ENCODE measurements at places on chromosomes 4 and X.

DNA sequence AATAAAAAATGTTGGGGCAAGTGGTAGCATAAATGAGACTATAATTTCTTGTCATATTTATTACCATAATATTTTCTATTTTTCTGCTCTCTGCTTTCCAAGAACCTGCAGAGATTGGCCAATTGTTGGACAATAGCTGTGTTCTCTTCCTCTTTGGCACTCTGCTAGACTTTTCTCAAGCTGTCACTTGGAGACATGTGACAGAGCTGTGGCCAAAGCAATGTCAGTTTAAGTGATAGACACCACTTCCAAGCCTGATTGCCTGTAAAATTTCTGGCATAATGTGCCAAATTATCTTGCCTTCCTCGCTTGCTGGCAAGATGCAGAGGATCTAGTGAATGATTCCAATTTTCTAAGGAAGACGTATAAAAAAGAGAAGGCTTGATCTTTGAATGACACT lies 162.2 kb upstream of the NDST4 start:
- DNase-seq: no peak

- no peak for DNase-seq
Measured at GRCh38 chr4:153126137-153126536, 78.1 kb upstream of the TRIM2 start.

- DNase-seq: no peak
Measured at GRCh38 chrX:120768254-120768653, 107.4 kb downstream of the CT47B1 start.

GRCh38 chr4:103410386-103410785 lies 212.2 kb upstream of the CENPE start:
- no peak for DNase-seq

- DNase-seq: no peak
Measured at GRCh38 chr4:88146891-88147290, 11.5 kb downstream of the ABCG2 start.

DNA sequence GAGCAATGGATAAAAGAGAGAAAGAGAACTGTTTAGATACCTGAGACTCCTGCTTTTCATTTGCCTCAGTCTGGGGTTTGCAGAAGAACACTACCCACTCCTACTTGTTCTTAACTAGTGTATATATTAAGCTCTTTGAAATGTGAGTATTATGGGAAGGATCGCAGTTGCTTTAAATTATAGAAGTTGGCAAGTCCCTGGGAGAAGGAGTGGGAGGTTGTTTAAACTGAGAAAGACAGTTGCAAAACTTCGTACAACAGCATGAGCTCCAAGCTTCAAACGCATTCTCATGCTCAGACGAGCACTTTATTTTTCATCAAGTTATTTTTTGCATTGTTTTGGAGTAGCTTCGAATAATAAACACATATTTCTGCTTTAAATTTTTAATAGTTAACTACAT lies 88.1 kb upstream of the C1QTNF7 start:
- no peak for DNase-seq
